ENCODE measurements at places on chromosomes 12 and 14. TPM values are rescaled to one million over a fixed set of nuclear protein-coding genes. Genes with fewer than 3 reads are reported as not detected.

The SLC2A13 gene
- total RNA-seq, result 0.96 TPM

The PMCH gene
- total RNA-seq, result not detected

The ZNF839 gene
- 4.4 TPM for total RNA-seq

The RIMKLB gene
- total RNA-seq, result 10.0 TPM

The EXOC3L4 gene
- total RNA-seq, result not detected

DNA sequence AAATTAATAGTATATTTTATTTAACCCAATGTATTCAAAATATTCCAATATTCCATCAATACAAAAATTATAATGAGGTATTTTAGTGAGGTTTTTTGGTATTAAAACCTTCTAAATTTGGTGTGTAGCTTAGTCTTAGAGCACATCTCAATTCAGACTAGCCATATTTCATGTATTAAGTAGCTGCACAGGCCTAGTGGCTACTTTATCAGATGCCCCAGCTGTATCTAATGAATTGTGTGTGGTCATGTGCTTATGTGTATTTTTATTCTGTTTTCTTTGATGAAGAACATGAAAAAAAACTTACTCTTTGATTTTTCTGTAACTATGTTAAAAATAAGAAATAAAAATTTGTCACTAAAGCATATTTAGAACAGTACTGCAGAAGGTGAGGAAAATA is 13.2 kb downstream of the ACTR10 start:
- no peak for DNase-seq

DNA sequence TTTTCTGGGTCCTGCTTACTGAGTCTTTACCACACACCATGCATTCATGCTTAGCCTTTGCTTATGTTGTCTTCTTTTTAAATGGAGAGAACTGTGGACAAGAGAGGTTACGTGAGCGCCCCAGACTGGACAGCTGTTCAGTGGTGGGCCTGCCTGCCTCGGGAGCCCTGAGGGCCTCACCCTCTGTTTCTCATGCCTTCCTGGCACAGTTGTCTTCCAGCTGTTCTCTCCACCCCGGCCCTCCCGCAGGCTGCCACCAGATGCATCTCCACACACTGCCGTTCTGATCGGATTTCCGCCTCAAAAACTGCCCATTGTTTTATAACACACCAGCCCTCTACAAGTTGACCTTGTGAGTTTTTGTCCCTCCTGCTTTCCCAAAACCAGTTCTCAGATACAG is 100.8 kb downstream of the SAMD4A start:
- DNase-seq, result no peak

DNA sequence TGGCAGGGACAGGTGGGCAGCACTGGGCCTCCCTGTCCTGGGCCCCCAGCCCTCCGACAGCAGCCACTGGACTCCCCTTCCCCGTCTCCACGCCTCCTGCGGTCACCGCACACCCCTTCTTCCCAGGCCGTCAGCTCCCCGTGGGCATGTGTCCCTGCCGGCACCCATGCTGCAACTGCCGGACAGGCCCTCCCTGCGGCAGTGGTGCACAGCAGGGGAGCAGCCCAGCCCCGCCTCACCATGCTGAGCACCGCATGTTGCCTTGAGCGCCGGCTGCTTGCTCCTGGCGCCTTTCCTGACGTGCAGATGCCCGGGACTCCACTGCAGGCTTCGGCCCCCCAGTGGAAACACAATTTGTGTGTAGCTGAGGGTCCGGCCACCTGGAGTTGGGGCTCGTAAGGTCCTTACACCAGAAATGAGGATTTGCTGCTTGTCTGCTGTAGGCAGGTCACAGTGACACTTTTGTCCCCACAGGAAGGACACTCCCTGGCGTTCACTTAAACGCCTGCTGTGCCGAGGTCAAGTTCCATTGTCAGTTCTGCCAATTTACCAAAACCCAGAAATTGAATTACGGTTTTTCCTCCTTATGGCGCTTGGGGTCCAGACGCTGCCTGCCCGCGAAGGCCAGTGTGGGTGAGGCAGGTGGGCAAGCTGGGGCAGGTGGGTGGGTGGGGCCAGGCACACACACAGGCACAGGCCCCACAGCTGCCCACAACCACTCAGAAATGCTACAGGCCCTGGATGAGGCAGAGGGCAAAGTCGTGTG is 28.2 kb upstream of the MMP17 start:
- no peak for DNase-seq

GRCh38 chr12:4118017-4118510 is 155.5 kb upstream of the CCND2 start:
- peak; percentile 73 for DNase-seq

GRCh38 chr14:70654632-70655031 is 12.9 kb downstream of the TTC9 start:
- no peak for DNase-seq

DNA sequence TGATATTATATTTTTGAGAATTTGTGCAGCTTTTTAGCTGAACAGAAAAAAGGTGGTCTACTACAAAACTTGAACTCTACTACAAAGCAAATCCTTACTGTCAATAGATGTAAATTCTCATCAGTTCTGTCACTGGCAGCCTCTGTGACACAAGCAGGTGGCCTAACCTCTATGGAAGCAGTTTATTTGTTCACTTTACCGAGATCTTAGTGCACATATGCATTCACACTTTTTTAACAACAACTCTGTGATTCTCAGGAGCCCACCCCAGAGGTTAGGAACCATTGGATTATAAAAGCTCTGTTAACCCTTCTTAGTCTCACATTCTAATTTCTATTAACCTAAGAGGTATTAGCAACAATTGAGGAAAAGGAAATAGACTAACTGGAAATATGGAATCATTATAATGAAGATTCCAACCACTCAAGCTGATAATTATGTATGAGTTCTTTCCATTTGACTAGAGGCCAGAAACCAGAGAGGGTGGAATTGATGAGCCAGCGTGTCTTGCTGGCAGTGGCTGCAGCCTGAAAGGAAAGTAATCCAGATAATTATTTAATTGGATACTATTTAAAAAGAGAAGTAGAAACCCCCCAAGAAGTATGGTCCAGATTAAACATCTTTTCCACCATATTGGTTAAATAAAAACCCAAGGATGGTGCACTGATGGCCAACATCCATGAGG is 451.1 kb downstream of the TMEM117 start:
- no peak for DNase-seq

DNA sequence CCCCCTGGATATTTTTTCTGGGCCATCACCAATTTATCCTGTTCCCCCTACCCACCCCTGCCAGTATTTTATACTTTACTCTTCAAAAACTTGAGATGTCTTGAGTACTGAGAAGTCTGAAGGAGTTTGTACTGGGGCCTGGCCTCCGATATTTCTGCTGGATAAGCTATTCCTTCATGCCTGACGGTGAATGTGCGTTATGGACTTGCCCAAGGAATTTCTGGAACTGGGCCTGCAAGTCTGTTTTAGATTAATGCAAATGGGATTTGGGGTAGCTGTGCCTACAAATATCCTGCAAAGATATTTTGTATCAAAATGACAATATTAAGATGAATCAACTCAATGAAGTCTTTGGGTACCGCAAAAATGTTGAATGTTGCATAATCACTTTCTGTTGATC is at the start of gene PTCSC3:
Gene PTCSC3, minus strand, starts transcription at position 199 of the 400 bp plus-strand sequence.
- DNase-seq, result no peak

DNA sequence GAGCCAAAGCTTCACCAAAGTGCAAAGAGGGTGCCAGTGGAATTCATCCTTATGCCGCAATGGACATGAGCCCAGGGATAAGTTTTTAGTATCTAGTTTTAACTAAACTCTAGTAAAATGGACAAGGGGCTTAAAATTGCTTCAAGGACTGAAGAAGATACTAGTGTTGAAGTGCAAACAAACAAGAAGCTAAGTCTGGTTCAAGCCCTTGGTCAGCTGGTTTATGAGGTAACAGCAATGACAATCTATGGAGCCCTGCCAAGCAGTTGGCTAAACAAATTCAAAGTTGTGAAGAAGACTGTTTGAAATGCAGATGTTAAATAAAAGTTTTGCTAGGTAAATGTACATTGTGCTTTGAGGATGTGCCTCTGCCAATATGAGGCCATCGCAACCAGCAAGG is 209.4 kb downstream of the KTN1 start:
- DNase-seq, result peak; percentile 5

DNA sequence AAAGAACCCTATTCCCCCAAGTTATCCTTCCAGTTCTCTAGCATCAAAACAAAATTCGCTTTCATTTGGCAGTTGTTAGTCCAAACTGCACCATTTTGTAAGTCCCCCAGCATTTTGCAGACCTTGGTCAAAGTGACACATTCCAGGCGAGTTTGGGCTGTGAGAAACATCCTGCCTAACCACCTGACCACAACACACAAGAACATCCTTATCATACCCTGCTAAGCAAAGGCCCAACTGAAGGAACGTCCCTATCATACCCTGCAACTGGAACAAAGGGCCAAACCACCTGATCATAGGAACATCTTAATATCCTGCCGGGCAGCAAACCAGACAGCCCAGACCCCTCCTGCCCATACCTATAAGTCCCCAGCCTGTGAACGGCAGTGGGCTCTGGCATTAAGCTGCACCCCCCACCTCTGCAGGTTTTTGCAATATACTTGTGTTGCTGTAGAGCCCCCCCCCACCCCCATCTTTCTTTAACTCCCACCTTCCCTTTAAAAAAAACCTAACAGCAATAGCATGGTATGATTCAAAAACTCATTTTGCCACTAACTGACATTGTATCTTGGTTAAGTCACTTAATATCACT is 2.7 kb downstream of the PCNX4 start:
- no peak for DNase-seq

- no peak for DNase-seq
Measured at GRCh38 chr12:29053567-29053966, 95.5 kb upstream of the FAR2 start.

DNA sequence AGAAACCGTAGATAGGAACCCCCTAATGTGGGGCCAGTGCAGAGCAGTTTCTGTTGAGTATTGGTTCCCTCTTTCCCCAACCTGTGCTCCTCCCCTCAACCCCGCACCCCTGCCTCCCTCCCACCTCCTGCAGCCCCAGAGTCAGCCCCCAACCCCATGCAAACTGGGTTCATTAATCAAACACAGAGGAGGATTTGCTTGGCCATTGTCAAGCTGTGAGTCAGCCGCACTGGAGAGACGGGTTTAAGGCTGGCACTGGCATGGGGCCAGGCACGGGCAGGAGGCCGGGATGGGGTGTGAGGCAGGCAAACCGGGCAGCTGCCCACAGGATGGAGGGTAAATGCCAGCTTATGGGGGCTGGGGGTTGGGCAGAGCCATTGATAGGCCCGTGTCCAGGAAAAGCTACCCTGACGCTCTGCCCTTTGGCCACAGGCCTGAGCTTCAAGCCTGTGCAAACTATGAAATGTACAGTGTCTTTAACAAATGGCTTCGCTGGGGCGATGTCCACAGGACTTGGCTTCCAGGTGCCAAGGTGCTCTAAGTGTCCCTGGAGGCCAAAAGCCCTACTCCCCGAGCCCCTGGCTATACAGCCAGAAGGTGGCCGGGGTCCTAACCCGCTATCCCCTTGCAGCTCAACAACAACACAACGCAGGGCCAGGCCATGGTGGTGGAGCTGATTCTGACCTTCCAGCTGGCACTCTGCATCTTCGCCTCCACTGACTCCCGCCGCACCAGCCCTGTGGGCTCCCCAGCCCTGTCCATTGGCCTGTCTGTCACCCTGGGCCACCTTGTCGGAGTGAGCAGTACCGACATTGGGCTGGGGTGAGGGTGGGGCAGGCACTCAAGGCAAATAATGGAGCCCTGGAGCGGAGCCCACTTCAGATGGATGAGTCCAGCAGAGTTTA is 1.4 kb downstream of the AQP5 start:
- peak; percentile 92 for DNase-seq

GRCh38 chr12:119835068-119835467 is 42.1 kb downstream of the CIT start:
- no peak for DNase-seq

- no peak for DNase-seq
Measured at GRCh38 chr12:14795028-14795448, 8.2 kb downstream of the WBP11 start.
